ENCODE measurements at places on chromosomes 5 and 9.

GRCh38 chr9:131319486-131319885 lies 30.0 kb downstream of the PLPP7 start:
- DNase-seq, result no peak

- DNase-seq, result no peak
Observed at GRCh38 chr9:111828193-111828592, 33.5 kb upstream of the SHOC1 start.

GRCh38 chr5:97735209-97735608 lies 552.2 kb upstream of the RIOK2 start:
- DNase-seq, result no peak

DNA sequence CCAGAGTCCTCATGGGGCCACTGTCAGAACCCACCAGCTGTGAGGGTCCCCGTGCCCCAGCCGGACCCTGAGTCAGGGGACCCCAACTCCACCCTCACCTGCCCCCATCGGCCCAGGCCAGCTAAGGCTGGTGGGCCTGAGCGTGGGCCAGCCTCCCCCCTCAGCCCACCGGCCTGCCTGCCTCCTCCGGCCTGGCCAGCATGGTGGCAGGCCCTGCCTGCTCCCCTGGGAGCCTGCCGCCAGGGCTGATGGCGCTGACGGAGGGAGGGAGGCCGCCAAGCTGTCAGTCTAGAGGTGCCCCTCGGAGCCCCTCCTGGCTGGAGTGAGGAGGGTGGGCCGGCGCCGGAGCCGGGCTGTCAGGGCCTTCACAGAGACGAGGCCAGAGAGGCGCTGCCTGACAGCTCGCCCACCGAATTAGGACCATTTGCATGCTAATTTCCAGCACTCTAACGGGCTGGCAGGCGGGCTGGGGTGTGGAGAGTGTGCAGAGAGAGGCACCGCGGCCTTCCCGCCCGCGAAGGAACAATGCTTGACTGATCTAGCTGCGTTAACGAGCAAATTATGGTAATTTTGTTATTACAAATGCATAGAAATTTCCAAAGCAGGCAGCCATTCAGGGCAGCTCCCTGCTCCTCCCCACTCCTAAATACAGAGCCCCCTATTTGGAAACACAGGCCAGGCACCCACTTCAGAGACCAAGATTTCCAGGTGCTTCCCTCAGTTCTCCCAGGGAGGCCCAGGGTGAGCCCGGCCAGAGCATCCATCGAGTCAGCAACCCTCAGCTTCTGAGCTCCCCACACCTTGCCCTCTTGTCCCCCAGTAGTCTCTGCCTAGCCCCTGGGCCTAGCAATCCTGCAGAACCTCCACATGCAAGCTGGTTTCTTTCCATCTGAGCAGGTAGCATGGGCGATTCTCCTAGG lies 169.3 kb downstream of the PAX5 start:
- no peak for DNase-seq

DNA sequence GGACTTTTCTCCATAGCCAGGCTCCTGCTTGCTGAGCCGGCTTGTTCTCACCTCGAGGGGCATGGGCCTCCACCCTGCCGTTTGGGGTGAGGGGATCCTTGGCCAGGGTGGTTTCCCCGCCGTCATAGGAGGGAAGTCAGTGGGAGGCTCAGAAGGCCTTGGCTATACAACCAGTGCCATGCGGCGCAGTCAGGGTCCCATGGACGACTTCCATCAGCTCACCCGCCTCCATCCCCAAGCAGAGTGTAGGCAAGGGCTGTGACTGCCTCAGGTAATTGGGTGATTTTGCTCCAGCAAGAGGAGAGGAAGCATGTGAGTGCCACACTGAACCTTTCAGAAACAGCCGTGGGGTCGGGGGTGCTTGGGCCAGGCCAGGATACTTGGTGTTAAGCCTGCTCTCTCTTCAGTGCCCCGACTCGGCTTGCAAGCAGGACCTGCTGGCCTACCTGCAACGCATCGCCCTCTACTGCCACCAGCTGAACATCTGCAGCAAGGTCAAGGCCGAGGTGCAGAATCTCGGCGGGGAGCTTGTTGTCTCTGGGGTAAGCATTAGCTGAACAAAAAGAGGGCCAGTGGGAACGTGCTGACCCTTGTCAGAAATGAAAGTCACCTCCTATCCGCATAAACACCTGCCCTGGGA lies 57.2 kb upstream of the LRRTM2 start:
- DNase-seq, result no peak

GRCh38 chr9:126490214-126490631 lies 123.5 kb upstream of the LMX1B start:
- no peak for DNase-seq

- no peak for DNase-seq
Observed at GRCh38 chr5:168740092-168740800, 161.1 kb upstream of the PANK3 start.
